ENCODE measurements at places on chromosomes 5 and 9.

- no peaks in the 10 kb centered on the region for H3K27me3 ChIP-seq
- H3K4me3 ChIP-seq, result no peak overlapping the region
- no peak for DNase-seq
- H3K4me1 ChIP-seq, result no peaks in the 10 kb centered on the region
- H3K27ac ChIP-seq, result no peak overlapping the region
Observed at GRCh38 chr5:86127696-86128095, 490.0 kb upstream of the COX7C start.

- H3K4me3 ChIP-seq, result no peak overlapping the region
- H3K36me3 ChIP-seq, result no peaks in the 10 kb centered on the region
- no peak for DNase-seq
- no peak overlapping the region for H3K27ac ChIP-seq
Observed at GRCh38 chr9:23830929-23831730, 5.1 kb upstream of the ELAVL2 start.

GRCh38 chr9:93648181-93648580 lies 71.8 kb downstream of the PHF2 start:
- peaks cover 19% of the 10 kb centered on the region for H3K36me3 ChIP-seq
- H3K27ac ChIP-seq, result no peak overlapping the region
- H3K4me3 ChIP-seq, result no peak overlapping the region
- no peaks in the 10 kb centered on the region for H3K4me1 ChIP-seq

DNA sequence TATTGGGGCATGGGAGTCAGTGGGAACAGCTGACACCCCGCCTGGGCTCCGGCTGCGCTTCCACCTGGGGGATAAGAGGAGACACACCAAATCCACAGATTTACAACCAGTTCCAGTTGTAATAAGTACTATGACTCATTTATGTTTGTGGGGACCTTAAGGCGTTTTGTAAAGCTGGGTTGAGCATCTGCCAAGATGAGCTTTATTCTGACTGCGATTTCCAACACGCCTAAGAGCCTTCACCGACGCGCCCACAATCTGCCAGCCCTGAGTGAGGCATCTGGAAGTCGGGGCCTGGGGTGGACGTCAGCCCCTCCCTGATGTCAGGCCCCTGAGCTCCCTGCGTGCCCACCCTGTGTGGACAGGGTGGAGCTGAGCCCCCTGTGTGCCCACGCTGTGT lies 14.3 kb upstream of the LHX3 start:
- H3K27ac ChIP-seq, result no peak overlapping the region
- H3K27me3 ChIP-seq, result no peaks in the 10 kb centered on the region
- H3K36me3 ChIP-seq, result peaks cover 8% of the 10 kb centered on the region
- H3K4me3 ChIP-seq, result no peak overlapping the region
- DNase-seq, result no peak

GRCh38 chr9:135990468-135991429 lies 29.6 kb upstream of the UBAC1 start:
- no peak overlapping the region for H3K27ac ChIP-seq
- no peaks in the 10 kb centered on the region for H3K36me3 ChIP-seq
- no peaks in the 10 kb centered on the region for H3K27me3 ChIP-seq
- H3K4me3 ChIP-seq, result peak overlapping the region; percentile 53

- no peak overlapping the region for H3K27ac ChIP-seq
- DNase-seq, result no peak
- H3K36me3 ChIP-seq, result no peaks in the 10 kb centered on the region
- no peak overlapping the region for H3K4me3 ChIP-seq
Observed at GRCh38 chr9:133490865-133491655, 12.2 kb upstream of the SLC2A6 start.

DNA sequence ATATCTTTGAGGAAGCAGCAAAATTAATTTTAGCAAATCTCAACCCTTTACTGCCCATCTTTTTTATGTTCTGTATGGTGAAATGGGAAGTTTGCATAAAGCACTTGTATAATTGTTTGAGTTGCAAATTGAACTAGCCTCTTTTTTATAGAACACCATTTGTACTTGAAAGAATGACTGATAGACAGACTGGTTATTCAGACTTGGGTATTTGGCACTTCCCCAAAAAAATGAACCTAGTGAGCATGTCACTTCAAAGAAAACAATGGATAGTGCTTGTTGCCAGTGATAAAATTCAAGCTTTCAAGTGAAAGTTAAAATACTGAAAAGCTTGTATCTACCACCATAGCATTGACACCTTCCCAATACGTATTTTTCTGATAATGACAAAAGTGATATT lies 115.8 kb downstream of the ERCC6L2 start:
- DNase-seq, result no peak
- no peak overlapping the region for H3K27ac ChIP-seq
- H3K27me3 ChIP-seq, result no peaks in the 10 kb centered on the region
- no peaks in the 10 kb centered on the region for H3K36me3 ChIP-seq
- no peaks in the 10 kb centered on the region for H3K4me1 ChIP-seq

DNA sequence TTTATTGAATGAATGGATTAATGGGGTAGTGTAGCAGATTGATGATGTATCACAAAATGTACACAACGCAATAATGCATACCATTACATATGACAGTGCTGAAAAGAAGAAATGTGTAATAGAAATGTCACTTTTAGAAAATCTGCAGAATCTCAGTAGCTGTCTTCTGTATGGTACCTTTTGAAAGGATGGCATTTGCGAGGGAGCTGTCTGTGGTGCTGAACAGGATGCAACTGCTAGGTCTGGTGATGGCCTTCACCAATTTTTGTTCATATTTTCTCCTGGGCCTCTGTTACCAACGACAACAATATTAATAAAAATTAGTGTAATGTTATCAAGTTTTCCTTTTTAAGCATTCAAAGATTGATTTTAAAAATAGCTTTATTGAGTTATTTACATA lies 36.2 kb upstream of the OTULIN start:
- peak; percentile 35 for DNase-seq
- H3K4me1 ChIP-seq, result no peaks in the 10 kb centered on the region
- no peaks in the 10 kb centered on the region for H3K36me3 ChIP-seq
- H3K27ac ChIP-seq, result no peak overlapping the region
- no peaks in the 10 kb centered on the region for H3K27me3 ChIP-seq

DNA sequence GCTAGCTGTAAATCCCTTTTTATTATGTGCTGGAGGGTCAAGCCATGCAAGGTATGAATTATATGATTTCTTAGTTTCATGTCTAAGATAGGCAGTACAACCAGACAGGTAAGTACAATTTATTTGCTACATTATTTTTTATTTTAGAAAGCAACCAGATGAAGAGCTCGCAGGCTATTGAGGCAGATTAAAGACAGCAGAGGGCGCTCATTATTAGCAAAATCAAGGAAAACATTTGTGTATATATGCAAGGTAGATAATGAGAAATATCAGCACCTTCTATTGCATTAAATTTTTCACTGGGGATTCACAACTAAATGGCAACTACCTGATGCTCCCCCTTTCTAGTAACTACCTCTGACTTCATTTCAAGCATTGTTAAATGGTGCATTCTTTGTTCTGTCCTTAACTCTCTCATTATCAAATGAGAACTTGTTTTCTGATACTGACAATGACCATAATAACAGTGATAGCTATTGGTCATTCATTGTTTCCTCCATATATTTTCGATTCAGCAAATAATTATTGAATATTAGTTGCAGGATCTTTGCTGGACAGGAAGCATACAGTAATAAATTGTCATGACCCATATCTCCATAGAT lies 8.6 kb downstream of the SCGB3A2 start:
- DNase-seq, result no peak
- no peak overlapping the region for H3K27ac ChIP-seq

- H3K27me3 ChIP-seq, result peaks cover 3% of the 10 kb centered on the region
- peak overlapping the region; percentile 22 for H3K4me3 ChIP-seq
- no peak overlapping the region for H3K27ac ChIP-seq
Observed at GRCh38 chr9:129352146-129352865, 174.2 kb upstream of the IER5L start.

GRCh38 chr5:80620211-80620610 lies 34.2 kb upstream of the MSH3 start:
- no peak for DNase-seq
- H3K4me3 ChIP-seq, result no peak overlapping the region
- H3K4me1 ChIP-seq, result no peaks in the 10 kb centered on the region
- H3K36me3 ChIP-seq, result no peaks in the 10 kb centered on the region

DNA sequence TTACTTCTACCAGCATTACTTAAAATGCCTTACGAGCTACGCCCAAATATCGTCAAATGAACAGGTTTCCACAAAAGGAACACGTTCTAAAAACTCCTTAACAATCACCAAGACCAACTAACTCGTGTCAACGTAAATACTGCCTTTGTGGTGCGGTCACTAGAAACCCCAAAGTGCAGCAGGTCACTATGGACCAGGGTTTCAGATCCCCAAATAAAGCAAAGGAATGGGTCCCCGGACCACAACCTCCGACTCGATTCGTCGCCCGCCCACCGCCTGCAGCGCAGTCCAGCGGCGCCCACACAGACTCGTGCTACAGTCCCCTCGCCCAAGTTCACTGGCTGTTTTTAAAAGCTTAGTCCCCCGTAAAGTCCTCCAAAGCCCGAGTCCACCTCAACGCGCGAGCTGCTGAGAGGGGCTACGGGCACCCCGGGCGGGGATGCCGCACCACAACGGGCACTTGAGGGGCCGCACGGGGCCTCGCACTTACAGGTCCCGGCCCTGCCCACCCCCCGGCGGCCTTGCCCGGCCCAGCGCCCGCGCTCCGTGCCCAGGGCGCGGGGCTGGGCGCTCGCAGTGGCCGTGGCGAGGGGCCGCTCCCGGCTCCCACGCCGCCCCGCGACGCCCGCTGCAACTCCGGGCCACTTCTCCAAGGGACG lies 1.1 kb downstream of the NFIB start:
- H3K27me3 ChIP-seq, result peaks cover 23% of the 10 kb centered on the region
- no peak overlapping the region for H3K27ac ChIP-seq
- H3K36me3 ChIP-seq, result no peaks in the 10 kb centered on the region
- DNase-seq, result no peak
- peaks cover 4% of the 10 kb centered on the region for H3K4me1 ChIP-seq

- H3K27ac ChIP-seq, result no peak overlapping the region
- no peak for DNase-seq
- H3K27me3 ChIP-seq, result no peaks in the 10 kb centered on the region
- H3K4me1 ChIP-seq, result no peaks in the 10 kb centered on the region
- H3K36me3 ChIP-seq, result no peaks in the 10 kb centered on the region
- no peak overlapping the region for H3K4me3 ChIP-seq
Observed at GRCh38 chr5:149100331-149100730, 37.5 kb upstream of the SH3TC2 start.
